ENCODE measurements at places on chromosomes 3 and 15.

GRCh38 chr15:53037904-53038654 lies 247.9 kb upstream of the ONECUT1 start:
- DNase-seq = no peak

GRCh38 chr15:74179983-74180880 lies 6.7 kb downstream of the ISLR start:
- no peak for DNase-seq

- no peak for DNase-seq
Measured at GRCh38 chr3:140585828-140586227, 92.0 kb upstream of the TRIM42 start.

- DNase-seq = no peak
Measured at GRCh38 chr15:93105485-93105884, 16.5 kb upstream of the RGMA start.

DNA sequence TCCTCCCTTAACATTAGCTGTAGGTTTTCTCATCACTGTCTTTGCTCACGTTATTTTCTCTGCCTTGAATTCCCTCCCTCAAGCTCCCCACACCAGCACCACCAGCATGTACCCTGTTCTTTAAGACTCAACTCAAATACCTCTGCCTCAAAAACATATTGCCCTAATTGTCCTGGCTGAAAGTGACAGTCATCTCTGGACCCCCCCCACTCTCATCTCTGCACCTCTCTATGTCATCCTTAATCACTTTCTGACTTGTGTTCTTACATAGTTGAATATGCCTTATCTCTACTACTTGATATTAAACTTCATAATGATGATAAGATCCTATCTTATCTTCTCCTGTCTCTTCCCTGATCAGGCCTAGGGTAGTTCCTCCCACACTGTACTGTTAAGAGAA lies 345.2 kb upstream of the TPRG1 start:
- no peak for DNase-seq

DNA sequence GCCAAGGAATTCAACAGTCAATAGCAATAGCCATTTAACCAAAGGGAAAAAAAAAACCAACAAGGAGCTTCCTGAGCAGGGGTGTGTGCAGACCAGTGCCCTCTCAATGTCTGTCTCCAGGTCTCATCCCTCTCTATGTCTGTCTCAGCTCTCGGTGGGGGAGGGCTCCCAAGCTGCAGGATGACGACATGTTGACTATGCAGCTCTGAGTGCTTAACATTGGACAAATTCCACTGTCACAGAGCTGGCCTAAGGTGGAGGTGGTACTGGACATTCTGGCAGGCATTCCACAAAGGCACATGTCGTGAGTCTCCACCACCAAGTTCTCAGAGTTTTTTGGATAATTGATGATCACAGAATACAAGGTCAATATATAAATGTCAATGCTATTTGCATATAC lies 2.0 kb upstream of the CAPN7 start:
- DNase-seq = no peak

DNA sequence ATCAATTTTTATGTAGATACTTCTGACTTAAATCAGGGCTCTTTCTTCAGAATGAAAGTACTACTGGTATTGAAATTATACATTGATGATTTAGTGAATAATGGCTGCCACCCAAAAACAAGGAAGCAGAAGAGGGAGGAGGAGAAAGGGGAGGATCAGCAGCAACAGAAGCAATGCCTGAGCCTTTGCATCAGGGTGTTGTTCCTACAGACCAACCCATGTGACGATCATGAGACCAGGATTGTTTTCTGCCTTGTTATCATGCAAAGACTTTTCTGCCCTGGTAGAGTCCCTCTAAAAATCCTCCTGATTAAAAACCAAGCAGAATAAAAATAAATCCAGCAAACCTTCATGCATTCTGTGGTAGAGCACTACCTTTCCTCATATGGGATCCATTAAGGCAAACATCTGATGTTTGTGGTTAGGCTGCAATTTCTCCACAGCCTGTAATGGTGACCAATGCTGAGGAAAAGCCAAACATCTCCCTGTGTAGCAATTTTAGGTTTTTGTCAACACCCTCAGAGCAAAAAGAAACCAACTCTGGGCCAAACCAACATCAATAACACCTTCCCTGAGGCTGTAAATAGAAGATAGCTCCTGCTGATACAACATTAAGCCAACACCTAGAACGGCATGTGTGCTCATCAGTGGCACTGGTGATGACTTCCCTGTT lies 191.7 kb downstream of the ATP8B4 start:
- DNase-seq = no peak

GRCh38 chr15:83588441-83588840 lies 65.5 kb upstream of the ADAMTSL3 start:
- no peak for DNase-seq

DNA sequence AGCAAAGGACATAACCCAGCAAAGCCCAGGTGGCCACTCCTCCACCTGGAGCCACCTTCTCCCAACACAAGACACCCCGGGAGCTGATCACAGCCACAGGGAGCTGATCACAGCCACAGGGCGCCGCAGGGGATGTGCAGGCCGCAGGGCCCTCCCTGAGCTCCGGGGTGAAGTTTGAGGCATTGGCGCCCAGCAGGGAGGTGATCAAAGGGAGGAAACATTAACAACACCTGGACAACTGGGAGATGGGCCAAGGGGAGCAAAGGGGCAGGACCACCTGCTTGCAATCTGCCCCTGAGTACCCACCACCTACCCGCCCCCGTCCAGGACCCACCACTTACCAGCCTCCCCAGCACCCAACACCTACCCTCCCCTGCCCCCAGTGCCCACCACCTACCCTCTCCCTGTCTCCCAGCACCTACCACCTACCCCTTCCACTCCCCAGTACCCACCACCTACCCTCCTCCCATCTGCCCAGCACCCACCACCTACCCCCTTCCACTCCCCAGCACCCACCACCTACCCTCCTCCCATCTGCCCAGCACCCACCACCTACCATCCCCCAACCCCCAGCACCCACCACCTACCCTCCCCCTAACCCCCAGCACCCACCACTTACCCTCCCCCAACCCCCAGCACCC lies 2.4 kb downstream of the UROC1 start:
- DNase-seq = no peak

DNA sequence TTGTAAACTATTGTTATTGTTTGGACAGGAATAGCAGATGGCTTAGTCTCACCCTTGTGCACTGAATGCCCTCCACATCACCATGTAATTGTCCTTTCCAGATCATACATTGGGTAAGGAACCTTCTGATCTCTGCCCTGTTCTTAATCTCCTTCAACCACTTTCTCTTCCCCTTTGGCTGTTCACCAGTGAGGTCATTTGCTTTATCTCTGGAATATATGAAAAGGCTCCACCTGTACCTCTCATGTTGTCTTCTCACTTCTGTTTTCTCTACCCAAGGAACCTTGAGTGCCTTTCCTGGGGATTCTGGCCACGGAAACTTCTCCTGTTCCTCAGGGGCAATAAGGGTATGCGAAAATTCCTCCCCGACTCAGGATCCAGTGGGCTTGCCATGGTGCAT lies 28.5 kb downstream of the MCTP2 start:
- DNase-seq = no peak

GRCh38 chr3:50385754-50386153 lies 26.4 kb upstream of the TMEM115 start:
- no peak for DNase-seq

- no peak for DNase-seq
Measured at GRCh38 chr15:93031103-93031464, 57.9 kb downstream of the RGMA start.

GRCh38 chr3:18098960-18099587 lies 326.1 kb downstream of the SATB1 start:
- no peak for DNase-seq

DNA sequence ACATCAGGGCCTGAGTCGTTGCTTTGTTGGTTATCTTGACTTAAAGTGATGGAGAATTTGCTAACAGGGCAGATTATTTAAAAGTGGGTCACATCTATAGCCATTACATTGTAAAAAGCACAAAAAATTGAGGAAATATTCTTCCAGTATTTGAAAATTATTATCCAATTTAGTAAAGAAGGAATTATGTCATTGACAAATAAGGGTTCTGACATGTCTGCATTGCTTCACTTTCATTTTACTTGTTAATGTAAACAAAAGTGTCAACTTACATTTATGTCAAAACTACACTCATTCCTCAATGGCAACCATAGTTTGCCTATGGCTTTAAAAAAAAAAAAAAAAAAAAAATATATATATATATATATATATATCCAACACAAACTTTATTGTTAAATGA lies 3.4 kb upstream of the PARP14 start:
- DNase-seq = no peak

DNA sequence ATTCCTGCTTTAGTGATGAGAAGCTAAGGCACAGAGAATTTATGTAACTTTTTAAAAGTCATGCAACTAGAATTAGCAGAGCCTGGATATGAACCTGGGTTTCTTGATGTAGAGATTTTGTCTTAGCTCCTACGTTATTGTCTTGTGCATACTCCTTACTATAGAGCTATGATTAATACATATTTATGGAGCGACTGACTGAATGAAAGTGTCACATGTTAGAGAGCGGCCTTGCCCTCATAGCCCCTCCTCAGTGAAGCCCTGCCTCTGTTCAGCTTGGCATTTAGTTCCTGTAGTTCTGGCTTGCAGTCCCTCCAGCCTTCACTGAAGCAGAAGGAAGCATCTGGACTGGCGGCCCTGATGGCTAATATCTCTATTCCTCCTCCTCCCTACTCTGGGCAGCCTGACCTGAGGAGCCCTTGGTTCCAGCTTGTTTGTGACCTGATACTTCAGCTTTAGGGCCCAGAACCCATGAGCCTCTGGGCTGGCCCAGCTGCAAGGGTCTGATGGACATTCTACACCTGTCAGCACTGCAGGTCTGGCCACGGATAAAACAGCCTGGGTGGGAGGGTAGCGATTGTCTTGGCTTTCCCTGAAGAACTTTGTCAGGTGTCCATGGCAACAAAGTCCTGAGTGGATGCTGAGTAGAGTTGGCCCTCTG lies 13.4 kb upstream of the AGBL1 start:
- no peak for DNase-seq

- DNase-seq = no peak
Measured at GRCh38 chr3:129954514-129954913, 20.0 kb upstream of the TRH start.

DNA sequence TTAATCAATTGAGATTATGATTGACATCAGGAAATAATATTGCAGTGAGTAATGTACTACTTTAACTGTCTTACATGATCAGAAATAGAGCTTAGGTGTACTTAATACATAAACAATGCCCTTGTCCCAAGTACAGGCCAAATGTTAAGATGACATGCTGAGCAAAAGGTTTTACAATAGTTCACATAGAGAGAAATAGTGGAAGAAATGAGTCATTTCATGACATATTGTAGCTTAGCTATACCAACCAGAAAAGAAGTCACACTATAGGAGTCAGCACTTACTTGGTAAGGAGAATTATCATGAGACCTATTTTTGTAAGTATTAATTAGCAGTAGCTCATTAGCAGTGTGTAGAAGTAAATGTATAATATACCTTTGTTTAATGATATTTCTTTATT lies 96.4 kb upstream of the NANOGP8 start:
- DNase-seq = no peak

DNA sequence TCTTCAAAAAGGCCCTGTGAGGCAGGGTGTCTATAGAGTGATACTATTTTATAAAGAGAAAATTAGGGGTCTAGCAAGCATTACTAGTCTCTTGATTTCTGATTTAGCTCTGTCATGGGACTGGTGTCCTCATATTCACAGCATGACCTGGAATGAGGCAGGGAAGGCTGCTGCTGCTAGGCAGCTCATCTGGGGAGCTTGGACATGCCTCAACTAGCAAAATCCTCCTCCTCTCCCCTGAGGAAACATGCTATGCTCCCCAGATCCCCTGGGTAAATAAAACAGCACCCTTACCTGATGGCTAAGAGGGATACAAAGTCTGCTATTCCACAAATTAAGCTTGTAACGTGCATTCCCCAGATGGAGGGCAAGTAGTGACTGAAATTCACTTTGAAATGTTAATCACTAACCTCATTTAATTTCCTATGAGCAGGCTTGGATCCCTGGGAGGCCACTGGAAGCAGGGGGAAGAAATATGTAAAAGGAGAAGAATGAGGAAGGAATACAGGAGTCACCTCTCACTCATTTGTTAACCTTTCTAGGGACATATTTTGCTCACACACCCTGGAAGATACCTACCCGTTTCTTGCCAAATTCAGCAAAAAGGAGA lies 709.4 kb downstream of the SQOR start:
- no peak for DNase-seq

DNA sequence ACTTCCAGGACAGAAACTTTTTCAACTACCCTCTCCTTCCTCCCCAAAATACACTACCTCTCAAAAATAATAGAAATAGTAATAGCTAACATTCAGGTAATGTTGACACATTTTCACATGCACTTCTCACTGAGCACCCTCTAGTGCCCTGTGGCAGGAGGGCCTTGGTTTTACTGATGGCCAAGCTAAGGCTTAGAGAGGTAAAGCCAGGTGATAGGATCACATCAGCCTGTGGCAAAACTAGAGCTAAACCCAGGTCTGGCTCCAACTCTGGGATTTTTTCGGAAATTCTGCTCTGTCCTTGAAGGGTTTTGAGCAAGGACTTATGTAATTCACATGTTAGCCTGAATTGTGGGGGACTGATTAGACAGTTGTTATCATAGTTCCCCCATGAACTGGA lies 922 bp upstream of the TAMM41 start:
- peak; percentile 11 for DNase-seq

GRCh38 chr3:55661141-55661540 lies 174.0 kb upstream of the WNT5A start:
- DNase-seq = no peak

DNA sequence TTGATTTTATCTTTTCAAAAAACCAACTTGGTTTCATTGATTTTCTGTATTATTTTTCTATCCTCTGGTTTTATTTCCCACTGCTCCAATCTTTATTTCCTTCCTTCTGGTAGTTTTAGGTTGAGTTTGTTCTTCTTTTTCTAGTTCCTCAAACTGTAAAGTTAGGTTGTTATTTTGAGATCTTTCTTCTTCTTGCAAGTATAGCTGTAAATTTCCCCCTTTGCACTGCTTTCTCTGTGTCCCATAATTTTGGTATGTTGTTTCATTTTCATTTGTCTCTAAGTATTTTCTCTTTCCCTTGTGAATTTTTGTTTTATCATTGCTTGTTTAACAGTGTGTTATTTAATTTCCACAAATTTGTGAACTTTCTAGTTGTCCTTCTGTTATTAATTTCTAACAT lies 120.0 kb downstream of the PLD1 start:
- no peak for DNase-seq

DNA sequence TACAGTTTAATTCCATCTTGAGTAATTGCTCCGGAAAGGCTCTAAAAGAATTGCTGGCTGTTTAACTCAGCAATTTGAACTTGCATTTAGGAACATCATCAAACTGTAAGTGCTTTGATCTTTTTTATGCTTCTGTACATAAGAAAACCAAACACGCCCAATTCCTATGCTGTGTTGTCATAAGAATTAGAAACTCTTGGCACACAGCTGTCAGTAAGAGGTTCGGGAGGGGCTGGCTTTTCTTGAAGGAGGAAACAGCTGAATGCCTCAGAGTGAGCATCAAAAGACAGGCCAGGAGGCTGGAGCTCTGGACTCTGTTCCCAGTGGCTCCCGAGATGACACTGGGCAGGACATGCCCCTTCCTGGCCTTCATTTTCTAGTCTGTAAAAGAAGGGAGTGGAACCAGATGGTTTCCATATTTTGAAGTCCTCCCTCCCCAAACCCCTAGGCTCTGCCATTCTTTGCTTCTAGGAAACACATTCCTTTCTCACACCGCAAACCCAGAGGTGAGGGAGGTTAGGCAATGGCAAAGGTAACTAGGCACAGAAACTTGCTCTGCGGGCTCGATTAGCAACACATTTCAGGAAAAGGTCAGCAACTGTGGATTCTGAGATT lies 73.7 kb upstream of the DLG1 start:
- no peak for DNase-seq

All from CD4-positive, alpha-beta memory T cell (primary cell).